ENCODE measurements at places on chromosomes 16 and 17.

GRCh38 chr17:11094331-11094730, 146.7 kb upstream of the SHISA6 start:
- DNase-seq, result no peak

GRCh38 chr16:84869473-84869845, 49.7 kb downstream of the CRISPLD2 start:
- no peak for DNase-seq

GRCh38 chr16:87074641-87075318, 242.4 kb downstream of the C16orf95 start:
- DNase-seq, result no peak

GRCh38 chr16:79217375-79218011, 383.0 kb downstream of the MAF start:
- DNase-seq, result no peak

- no peak for DNase-seq
Measured at GRCh38 chr16:47323241-47323640, 137.6 kb downstream of the ITFG1 start.

DNA sequence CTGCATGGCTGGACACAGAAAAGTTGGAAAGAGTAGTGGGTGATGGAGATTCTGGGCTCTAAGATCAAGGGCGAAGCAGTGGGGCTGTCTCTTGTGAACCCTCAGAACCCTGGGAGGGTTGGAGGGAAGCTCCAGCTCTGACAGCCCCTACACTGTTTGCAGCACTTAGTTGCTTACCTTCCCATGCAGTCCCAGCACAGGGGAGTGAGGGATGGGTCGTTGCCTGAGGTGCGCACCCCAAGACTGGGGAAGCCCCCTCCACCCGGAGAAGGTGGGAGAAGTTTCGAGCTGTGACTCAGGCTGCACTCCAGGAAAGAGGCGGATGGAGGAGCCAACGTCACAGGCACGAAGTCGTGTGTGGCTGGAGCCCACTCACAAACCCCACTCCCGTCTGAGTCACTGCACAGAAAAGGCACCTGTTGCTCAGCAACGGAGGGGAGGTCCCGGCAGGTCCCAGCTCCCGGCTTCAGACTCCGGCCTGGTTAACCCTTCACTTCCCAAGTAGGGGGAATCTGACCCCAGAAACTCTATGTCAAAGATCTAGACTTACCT, 60.1 kb downstream of the AIPL1 start:
- peak; percentile 48 for DNase-seq

- DNase-seq, result no peak
Measured at GRCh38 chr16:48499923-48500381, 110.0 kb downstream of the N4BP1 start.

DNA sequence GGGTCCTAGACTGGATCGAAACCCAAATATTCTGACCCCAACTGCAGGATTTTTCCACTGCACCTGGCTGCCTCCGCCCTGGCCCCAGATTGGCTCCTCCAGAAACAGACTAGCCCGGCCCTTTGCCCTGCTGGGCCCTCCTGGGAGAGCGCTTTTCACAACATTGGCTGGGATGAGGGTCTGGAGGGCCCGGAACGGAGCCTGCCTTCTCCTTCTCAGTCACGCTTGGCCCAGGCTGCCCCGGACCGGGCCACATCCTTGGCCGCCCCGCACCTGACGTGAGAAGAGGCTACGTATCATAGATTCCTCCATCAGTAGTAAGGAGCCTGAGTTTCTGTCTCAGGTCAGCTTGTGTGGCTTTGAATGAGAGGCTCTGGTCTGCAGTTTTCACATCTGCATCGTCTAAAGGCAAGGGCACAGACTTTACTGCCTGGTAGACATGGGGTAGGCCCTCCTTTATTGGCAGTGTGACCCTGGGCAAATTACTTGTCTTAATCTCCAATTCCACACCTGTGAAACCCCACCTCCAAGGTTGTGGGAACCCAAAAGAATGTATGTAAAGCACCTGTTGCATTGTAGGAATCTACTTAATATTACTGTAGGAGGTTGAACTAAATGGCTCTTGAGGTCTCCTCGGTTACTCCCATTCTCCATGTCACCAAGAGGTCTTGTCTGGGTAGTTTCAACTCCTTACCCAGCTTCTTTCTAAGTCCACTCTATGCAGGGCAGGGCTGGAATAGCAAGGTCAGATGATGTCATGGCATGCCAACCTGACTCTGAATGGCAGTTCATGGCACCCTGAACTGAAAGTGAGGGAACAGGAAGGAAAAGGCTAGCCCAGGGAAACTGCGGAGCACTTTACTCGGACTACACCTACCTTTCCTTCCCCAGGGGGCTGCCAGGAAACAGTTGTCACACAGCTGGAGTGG, 661 bp downstream of the LRRC3C start:
- no peak for DNase-seq

DNA sequence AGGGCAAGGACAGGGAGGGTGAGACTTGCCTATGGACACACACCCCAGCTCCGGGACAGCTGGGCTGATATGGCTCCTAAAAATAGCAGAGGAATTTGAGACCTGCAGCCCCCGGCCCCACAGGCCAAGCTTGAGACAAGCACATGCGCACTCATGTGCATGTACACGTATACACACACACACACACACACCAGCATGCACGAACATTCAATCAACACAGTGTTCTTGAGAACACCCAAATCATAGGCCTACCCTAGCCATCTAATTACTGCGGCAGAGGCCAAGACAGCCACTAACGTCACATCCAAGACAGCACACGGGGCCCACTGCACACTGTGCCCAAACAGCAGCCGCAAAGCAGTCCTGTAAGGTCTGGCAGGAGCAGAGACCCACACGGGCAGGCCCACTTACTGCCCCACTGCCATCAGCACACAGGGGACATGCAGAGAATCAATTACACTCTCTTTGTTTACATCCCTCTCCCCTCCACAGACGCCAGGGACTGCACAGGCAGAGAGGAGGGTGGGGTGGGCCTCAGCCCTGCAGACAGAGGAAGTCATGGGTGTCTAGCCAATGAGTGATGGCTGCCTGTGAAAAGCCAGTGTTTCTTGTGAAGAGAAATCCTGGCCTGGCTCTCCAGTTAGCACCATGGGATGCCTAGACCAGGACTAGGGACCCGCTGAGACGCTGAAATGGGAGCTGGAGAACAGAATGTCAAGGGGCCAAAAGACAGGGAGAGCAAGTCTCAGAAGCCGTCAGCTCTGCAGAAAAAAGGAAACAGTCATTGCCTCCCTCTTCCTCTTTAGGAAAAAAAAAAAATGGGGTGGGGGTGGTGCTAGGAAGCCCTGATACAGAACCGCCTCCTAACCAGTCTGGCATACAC, 39.3 kb downstream of the MYO18A start:
- DNase-seq, result peak; percentile 66

DNA sequence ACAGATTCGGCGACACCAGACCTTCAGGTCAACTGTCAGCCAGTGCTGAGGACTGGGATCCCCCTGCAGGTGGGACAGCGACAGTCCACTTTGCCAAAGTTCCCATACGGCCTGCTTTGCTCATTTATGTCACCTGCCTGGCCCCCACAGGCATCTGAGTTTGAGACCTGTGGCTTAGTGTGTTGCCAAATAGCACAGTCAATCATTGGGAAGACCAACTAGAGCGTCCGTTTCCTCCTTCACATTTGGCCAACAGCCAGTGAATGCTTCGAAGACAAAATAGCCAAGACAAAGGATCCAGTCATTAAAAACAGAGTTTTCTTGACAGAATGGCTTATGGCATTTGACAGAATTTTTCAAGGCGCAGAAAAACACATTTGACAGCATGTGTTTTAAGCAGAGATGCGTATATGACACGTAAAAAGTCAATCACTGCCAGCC, 113.8 kb downstream of the ABCC12 start:
- no peak for DNase-seq

DNA sequence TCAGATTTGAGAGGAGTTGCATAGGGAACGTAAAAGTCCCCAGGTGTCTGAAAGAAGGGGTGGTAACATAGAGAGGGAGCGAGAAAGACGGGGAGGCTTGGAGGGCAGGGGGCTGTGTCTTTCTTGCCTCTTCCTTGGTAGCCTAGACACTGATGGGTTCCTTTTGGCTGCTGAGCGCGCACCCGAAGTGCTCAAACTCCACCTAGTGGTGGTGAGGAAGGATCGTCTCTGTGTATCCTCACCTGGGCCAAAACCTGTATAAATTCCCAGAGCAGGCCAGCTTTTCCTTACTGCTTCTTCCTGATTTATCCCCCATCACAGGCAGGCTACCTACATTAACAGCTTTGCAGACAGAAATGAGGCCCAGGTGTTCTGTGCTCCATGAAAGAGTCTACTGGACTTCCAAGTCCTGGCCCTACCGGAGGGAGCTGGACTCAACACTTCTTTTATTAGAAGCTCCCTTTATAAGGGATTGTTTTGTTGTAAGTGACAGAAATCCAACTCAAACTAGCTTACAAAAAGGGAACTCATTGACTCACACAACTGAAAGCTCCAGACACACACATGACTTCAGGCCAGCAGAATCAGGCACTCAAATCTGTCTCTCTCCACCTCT, 5.5 kb upstream of the SLC25A35 start:
- peak; percentile 82 for DNase-seq

- no peak for DNase-seq
Measured at GRCh38 chr17:193841-194806, 12.7 kb upstream of the DOC2B start.

- DNase-seq, result no peak
Measured at GRCh38 chr16:51812945-51813344, 661.9 kb upstream of the SALL1 start.

GRCh38 chr16:80608946-80609345, 68.2 kb downstream of the DYNLRB2 start:
- DNase-seq, result no peak

DNA sequence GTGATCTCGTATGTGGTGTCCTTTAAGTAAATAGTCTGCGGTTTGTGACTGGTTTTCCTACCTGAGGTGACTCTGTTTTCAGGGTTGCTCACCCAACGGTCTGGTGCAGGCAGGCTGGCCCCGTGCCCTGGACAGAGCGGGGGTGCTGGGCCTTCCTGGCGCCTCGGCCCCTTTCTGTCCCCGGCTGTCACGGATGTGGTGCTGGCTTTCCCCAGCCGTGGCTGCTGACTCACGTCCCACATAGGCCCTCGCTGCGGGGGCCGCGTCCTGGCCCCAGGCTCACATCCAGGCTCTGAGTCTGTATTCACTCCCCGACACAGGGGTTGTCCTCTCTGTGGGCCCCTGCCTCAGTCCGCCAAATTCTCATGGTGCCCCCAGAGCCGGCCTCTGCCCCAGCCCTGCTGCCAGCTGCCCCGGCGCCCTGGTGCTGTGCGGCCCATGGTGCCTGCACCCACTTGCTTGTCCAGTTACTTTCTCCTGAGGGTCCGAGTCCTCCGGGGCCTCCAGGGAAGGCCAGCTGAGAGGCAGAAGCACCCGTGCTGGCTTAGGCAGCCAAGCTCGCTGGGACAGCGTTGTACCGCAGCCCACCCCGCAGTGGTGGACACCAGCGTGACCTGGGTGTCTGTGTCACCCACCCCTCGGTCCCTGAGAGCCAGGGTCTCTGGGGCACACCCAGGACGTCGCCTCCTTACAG, 5.9 kb downstream of the CHMP6 start:
- peak; percentile 27 for DNase-seq

DNA sequence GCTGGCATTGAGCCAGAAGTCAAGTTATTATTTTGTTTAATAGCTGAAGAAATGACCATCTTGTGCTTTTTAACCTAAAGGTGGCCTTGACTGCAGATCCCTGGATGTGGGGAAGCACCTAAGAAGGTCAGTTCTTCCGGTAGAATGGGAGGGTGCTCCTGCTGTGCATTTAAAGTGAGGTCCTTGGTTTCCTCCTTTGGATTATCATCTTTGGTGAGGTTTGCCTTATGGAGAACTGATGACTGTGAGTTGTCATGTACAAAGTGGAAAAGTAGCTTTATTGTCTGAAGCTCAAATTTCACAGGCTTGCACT, 66.5 kb downstream of the PCTP start:
- DNase-seq, result no peak

GRCh38 chr17:65371702-65372101, 189.7 kb downstream of the AXIN2 start:
- DNase-seq, result no peak

GRCh38 chr17:59853168-59853918, 39.4 kb downstream of the TUBD1 start:
- peak; percentile 71 for DNase-seq

GRCh38 chr17:57516290-57517230, 228.5 kb downstream of the CCDC182 start:
- DNase-seq, result no peak

DNA sequence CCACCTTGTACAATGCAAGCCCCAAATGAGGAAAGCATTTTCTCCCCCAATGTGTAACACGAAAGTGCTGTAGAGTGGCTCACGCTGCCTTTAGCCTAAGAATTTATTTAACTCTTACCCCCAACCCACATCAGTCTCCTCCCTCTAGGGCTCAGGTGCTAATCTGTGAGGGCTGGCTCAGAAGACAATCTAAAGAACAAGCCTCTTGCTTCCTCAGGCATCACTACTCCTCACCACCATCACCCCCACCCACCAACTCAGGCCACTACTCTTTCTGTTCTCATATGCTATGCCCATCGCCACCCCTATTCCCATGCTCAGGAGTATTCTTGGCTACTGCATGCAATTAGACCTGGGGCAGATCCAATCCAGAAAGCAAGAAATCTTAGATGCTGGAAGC, 3.9 kb upstream of the CCL2 start:
- no peak for DNase-seq

- DNase-seq, result no peak
Measured at GRCh38 chr17:8953156-8953885, 12.2 kb downstream of the PIK3R5 start.

- DNase-seq, result no peak
Measured at GRCh38 chr17:54916721-54917120, 16.1 kb downstream of the TOM1L1 start.

DNA sequence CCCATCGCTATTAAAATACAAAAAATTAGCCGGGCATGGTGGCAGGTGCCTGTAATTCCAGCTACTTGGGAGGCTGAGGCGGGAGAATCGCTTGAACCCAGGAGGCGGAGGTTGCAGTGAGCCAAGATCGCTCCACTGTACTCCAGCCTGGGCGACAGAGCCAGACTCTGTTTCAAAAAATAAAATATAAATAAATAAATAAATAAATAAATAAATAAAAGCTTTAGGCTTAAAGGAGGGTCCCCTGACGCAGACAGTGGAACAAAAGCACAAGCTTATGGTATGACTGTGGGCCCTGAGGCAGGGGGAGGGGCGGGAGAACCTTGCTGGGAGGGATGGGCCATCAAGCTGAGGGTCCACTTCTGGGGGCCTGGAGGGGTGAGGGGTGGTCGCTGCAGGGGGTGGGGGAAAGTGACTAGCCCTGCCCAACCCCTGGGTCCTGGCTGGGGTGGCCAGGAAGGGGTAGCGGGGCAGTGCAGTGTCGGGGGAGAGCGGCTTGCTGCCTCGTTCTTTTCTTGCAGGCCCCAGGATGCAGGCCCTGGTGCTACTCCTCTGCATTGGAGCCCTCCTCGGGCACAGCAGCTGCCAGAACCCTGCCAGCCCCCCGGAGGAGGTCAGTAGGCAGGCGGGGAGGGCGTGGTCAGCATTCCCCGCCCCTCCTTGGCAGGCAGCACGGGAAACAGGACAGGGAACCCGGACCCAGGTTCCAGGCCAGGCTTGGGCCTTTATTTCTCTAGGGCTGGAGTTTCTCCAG, 4.7 kb downstream of the SERPINF1 start:
- DNase-seq, result no peak

- DNase-seq, result peak; percentile 33
Measured at GRCh38 chr17:47423406-47424295, 99.9 kb downstream of the EFCAB13 start.

- DNase-seq, result no peak
Measured at GRCh38 chr16:87098976-87099720, 218.0 kb downstream of the C16orf95 start.

Data from suppressor macrophage treated with lipopolysaccharide for 1 hour (primary cell).